ENCODE measurements at places on chromosomes 13 and 19. TPM values are rescaled to one million over a fixed set of nuclear protein-coding genes. Genes with fewer than 3 reads are reported as not detected.

Gene IGLON5
- total RNA-seq: 18.0 TPM

Gene GJB2
- total RNA-seq: 17.0 TPM

Gene CLEC17A
- not detected for total RNA-seq

Gene MAP4K1
- 16.8 TPM for total RNA-seq

Gene MBD3L2
- total RNA-seq: not detected

Gene PRKCG
- 3.1 TPM for total RNA-seq

Gene TRPM4
- total RNA-seq: 41.5 TPM

Gene CYP4F22
- total RNA-seq: not detected

Gene NRTN
- total RNA-seq: 5.4 TPM

Gene ZNF581
- 41.3 TPM for total RNA-seq

DNA sequence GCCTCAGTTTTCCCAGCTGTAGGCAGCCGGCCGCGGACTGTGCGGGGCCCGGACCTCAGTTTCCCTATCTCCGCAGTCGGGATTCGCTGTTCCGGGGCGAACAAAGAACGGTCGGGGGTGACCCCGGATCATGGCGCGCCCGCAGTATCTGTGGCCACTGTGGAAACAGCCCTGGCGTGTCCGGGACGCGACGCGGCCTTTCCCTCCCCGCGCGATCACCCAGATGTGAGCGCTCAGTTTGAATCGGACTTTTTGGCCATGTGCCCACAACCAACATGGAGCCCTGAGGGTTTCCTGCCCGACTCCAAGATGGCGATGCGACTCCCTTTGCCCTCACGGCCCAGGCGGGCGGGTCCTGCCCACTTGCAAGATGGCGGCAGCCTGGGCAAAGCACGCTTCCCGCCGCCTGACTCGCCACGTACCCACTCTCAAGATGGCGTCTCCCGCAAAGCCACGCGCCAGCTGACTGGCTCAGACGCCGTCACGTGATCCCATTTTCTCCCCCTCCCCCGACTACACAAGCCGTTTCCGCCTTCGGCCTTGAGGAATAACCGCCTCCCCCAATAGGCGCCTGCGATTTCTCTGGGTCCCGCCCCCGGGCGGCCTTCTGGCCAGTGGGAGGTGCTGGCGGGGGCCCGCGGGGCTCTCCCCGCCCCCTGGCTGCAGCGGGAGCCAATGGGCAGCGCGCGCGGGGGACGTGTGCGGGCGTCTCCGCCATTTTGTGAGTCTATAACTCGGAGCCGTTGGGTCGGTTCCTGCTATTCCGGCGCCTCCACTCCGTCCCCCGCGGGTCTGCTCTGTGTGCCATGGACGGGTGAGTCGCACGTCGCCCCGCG is at the start of gene PTBP1:
Gene PTBP1 (plus strand): TSS at position 761 of the 836 bp plus-strand sequence. CDS start 46 bp downstream, at position 807.
- DNase-seq: peak; percentile 100

- no peak for DNase-seq
These were observed 31.2 kb downstream of the IGFL2 start for GRCh38 chr19:46179076-46179759.

GRCh38 chr13:95499811-95500712 is 52.5 kb upstream of the CLDN10 start:
- DNase-seq: no peak

- DNase-seq: peak; percentile 92
These were observed at the start of gene FDX2 for GRCh38 chr19:10315335-10316214. Gene FDX2, minus strand, starts transcription at chr19:10316015. Its CDS starts 19 bp downstream, at chr19:10315996.

- no peak for DNase-seq
These were observed 12.0 kb upstream of the KCNC3 start for GRCh38 chr19:50341091-50341564.

DNA sequence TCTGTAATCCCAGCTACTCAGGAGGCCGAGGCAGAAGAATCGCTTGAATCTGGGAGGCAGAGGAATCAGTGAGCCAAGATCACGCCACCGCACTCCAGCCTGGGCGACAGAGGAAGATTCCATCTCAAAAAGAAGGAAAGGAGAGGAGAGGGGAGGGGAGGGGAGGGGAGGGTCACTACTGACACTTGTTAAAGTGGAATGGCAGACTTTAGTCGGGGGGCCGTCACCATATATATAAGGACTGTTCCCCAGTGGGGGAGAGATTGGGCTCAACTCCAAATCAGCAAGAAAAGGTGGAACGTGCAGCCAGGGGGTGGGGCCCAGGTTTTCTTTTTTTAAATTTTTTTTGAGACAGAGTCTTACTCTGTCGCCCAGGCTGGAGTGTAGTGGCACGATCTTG is 26.2 kb downstream of the TPT1 start:
- DNase-seq: no peak

GRCh38 chr19:41386442-41386841 is 10.1 kb downstream of the TMEM91 start:
- no peak for DNase-seq

GRCh38 chr19:29965492-29965891 is 23.5 kb downstream of the URI1 start:
- DNase-seq: no peak

GRCh38 chr19:19873381-19873780 is 7.7 kb downstream of the ZNF253 start:
- no peak for DNase-seq

GRCh38 chr13:106517109-106517847 is 18.2 kb downstream of the EFNB2 start:
- DNase-seq: no peak

GRCh38 chr19:41993612-41994483 is at the start of gene ATP1A3:
Gene ATP1A3, minus strand, starts transcription at chr19:41994230. Its CDS starts 154 bp downstream, at chr19:41994076.
- no peak for DNase-seq

- DNase-seq: no peak
These were observed 231.5 kb upstream of the KLHL1 start for GRCh38 chr13:70339738-70340137.

DNA sequence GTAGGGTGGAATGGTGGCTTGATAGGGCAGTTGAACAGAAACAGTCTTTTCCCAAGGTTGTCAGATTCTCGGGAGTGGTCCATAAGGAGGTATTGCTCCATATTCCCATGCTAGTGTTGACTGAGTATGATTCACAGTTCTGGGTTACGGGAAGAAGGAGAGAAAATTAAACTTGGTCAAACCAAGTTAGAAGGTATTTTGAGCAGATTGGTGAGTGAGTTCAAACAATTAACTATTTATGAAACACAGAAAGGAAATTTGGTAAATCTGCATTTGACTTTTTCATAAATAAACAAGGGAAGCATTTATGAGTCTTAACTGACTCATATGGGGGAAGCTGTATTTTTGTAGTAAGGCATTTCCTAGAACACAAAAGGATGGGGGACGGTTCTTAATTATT is 2419.4 kb downstream of the PCDH9 start:
- DNase-seq: no peak

DNA sequence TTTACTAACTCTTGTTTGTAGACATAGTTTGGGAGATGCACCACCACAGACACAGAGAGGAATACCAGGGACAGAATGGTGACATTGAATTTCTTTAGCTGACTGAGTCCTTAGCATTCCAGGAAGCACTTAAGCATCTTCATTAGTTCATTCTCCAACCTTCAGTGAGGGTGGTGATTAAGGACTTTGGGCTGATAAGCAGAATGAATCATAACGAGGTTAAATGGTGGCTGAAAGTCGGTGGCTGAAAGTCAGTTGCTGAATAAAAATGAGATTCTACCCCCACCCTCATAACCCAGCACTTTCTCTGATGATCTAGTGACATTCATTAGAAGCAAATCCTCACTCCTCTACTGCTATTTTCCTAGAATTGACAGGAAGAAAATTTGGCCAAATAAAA is 10.6 kb downstream of the PCDH8 start:
- DNase-seq: no peak

- DNase-seq: no peak
These were observed 1249.4 kb upstream of the SLC10A2 start for GRCh38 chr13:104315606-104316005.

GRCh38 chr19:17948514-17948900 is 15.7 kb downstream of the CCDC124 start:
- DNase-seq: no peak

DNA sequence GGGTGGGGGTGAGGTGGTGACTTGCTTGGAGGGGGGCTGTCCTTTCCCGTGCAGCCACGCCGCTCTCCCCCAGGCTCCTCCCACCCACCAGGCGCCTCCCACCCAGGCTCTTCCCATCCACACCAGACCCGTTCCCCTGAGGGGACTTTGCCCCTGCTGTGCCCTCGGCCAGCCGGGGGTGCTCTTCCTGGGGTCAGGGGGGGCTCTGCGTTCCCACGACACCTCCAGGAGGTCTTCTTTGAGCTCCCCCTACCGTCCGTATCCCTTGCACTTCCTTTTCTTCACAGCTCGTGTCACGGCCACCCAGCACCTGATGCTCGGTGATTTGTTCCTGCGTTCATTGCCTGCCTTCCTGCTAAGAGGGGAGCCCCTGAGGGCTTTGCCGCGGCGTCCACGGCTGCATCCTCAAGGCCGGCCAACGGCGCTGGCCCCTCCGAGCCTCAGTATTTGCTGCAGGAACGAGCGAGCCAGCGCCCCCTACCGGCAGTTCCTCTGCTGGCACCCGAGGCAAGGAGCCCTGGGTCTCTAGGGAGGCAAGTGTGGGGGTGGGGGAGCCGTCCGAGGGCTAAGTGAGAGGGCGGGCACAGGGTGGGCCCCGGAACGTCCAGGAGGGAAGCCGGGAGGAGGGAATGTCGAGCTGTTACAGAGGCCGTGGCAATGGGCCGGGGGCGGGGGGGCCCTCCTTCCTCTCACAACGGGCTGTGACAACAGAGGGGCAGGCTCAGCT is 11.8 kb downstream of the LRRC4B start:
- DNase-seq: peak; percentile 93

- no peak for DNase-seq
These were observed 3.9 kb upstream of the LRRC63 start for GRCh38 chr13:46207828-46208227.

DNA sequence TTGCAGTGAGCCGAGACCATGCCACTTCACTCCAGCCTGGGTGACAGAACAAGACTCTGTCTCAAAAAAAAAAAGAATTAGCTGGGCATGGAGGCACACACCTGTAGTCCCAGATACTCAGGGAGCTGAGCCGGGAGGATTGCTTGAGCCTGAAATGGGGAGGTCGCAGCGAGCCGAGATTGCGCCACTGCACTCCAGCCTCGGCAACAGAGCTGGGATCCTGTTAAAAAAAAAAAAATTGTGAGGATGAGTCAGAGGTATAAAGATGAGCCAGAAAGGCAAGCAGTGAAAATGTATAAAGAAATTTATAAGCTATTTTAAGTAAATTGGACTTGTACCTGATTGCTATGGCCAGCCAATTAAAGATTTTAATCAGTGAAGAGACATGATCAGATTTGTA is 21.1 kb downstream of the KBTBD6 start:
- no peak for DNase-seq

GRCh38 chr19:55173186-55173713 is 6.8 kb upstream of the DNAAF3 start:
- no peak for DNase-seq
